DND-41 (cell line): ENCODE measurements at places on chromosomes 2 and 18.

- DNase-seq: no peak
These were observed 47.4 kb downstream of the EXOC6B start for GRCh38 chr2:72778410-72778809.

DNA sequence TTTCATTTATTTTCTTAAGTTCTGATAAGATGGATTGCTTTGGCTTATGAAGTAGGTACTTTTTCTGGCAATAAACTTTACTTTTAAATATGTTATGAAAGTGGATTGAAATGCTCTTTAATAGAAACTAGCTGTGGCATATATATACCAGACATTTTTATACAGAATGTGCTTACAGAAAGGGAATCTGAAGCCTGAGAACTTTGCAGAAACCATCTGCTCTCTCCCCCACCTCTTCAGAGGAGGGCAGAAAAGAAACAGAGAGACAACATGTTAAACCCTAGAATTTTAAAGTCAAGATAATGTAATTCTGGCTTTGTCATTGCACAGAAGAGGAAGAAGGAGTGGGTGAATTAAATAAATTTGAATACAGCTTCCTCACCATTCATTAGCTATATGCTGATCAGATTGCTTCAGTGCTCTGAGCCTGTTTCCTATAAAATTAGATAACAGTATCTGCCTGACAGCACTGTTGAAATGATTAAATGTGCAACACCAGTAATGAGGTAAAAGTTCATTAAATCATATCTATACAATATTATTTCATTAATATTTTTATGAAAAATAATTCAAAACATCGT, 247.3 kb downstream of the CNTNAP5 start:
- DNase-seq: no peak

GRCh38 chr2:201471732-201472393, 20.3 kb downstream of the STRADB start:
- no peak for DNase-seq

- no peak for DNase-seq
These were observed 140.8 kb downstream of the MEIS1 start for GRCh38 chr2:66575625-66576310.

DNA sequence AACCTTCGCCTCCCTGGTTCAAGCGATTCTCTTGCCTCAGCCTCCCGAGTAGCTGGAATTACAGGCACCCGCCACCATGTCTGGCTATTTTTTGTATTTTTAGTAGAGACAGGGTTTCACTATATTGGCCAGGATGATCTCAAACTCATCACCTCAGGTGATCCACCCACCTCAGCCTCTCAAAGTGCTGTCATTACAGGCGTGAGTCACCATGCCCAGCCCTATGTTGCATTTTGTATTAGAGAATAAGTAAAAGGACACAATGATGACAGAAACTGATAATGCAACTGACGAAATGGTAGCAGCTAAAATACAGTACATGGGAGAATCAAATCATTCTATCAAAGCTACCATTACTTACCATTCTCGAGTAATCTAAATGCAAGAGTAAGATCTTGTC, 276.7 kb downstream of the DSEL start:
- DNase-seq: no peak

DNA sequence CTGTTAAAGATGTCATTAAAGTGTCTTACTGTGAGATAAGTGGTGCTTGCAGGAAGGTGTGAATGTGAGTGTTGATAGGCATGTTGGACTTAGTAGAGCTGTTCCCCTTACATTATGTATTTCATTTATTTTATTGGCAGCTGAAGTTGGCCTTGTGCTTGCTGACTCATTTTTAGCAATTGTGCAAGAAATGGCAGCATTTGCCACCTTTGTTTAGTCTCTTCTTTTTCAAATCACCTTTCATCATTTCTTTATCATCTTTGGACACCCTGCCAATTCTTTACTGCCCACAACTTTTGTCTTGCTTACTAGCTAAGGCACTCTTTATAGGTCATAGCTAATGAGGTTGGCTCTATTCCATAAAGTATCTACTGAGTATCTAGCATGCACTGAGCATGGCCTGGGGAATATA, 130.3 kb upstream of the LYPD6 start:
- DNase-seq: no peak

DNA sequence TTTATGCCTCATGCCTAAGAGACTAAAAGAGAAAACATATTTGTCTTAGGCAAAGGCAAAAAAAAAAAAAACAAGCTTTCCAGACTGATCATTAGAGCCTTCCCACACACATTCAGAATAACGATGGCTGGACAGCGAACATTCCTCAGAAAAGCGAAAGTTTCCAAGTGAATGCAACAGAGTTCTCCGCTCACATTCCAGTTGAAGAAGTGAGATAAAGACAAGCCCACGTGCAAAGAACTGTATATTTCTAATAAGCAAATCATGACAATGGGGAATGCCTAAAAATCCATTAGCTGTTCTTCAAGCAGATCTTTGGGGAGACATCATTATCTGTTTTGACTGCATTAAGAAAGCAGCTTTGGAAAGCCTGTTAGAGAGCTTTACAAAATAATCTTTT, 347.9 kb downstream of the METTL4 start:
- no peak for DNase-seq

- DNase-seq: peak; percentile 60
These were observed 753 bp downstream of the ITPRIPL1 start for GRCh38 chr2:96325884-96326255.

DNA sequence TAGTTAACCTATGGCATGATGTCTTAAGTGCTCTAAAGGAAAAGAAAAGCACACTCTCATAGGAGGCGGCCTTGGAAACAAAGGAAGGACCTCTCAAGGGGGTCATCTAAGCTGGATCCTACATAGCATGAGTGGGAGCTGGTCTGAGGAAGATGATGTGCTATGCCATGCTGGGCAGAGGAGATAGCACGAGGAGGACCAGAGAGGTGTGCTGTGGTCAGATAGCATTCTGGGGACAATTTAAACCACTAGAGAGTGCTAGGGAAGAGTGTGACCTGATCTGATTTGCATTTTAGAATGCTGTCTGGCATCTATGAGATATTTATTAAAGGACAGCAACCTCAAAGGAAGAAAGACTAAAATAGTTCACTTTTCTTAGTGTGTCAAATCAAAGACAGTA, 910.1 kb upstream of the CELF4 start:
- DNase-seq: no peak

- no peak for DNase-seq
These were observed 330.3 kb upstream of the MEX3C start for GRCh38 chr18:51527826-51528225.

- DNase-seq: peak; percentile 1
These were observed 42.1 kb upstream of the SNED1 start for GRCh38 chr2:240956171-240956934.

DNA sequence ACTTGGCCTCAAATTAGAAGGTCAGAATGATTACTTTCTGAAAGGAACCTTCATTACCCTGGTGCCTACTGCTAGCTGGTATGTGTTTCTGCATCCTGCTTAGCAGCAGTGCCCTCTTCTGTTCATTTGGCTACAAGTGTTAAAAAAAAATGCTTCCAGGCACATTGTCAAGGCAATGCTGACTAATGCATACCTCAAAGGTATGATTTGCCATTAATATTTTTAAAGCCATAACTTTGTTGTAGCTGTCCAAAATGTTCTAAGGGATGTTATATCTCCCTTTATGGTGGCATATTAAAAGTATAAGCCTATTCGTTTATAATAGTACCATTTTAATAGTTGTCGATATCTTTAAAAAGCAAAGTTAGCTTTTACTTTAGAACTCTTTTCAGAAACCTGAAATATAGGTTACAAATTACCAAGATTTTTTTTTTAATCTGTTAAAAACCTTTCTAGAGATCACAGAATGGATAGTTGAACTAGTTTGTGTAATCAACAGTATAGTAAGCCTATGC, 52.0 kb upstream of the FAM171B start:
- DNase-seq: peak; percentile 30

- DNase-seq: no peak
These were observed 44.3 kb upstream of the EHBP1 start for GRCh38 chr2:62661263-62661635.

DNA sequence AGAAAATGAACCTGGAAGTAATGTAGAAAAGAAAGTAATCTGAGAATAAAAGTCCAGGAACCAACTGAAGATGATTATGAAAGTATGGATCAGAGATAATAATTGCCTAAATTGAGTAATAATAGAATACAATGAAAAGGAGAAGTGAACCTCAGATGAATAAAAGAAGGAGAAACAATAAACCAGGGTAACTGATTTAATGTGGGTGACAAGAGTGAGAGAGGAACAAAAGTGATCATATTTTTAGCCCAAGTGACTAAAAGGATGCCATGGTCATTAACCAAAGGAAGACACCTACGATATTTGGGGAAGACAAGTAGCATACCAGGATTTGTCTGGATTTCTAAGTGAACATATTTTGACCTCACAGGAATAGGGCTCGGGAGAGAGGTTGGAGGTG, 600.6 kb downstream of the RNF144A start:
- DNase-seq: no peak

GRCh38 chr2:84486441-84487115, 27.5 kb upstream of the SUCLG1 start:
- no peak for DNase-seq

DNA sequence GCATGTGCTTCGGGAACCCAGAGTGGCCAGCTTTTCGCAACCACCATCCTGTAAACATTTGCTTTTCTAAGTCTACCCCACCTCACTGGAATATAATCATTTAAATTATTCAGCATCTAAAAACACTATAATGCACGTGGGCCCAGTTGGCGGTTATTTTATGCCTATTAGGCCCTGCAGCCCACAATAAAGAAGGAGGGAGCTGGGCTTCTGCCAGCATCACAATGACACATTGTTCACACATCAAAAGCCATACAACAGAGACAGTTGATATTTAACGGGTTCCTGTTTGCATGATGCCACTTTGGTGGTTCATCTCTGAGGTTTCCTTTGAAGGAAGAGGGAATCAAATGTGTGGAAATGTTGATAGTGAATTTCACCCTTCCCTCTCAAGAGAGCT, 916.0 kb upstream of the CELF4 start:
- peak; percentile 90 for DNase-seq

- DNase-seq: no peak
These were observed 62.3 kb downstream of the TTC32 start for GRCh38 chr2:19839438-19839837.

- no peak for DNase-seq
These were observed 32.0 kb upstream of the PLB1 start for GRCh38 chr2:28463893-28464292.

DNA sequence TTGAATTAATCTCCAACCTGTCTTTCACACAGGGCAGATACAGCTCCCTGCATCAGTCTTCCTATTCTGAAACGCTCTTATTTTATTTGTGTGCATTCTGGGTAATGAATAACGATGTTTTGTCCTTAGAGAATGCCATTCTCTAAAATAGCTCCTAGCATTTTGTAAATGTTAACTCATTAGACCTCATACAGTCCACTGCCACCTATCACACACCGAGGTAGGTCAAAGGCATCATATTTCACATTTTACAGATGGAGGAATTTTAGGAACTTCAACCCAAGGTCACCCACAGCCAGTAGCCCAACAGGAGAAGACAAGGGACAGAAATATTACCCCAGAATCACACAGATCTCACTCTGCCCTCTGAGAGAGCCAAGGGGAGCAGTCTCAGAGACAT, 455.4 kb upstream of the GYPC start:
- DNase-seq: no peak

- peak; percentile 41 for DNase-seq
These were observed 106.3 kb downstream of the MSH2 start for GRCh38 chr2:47509250-47509649.

GRCh38 chr18:12741351-12741750, 38.5 kb downstream of the PSMG2 start:
- peak; percentile 43 for DNase-seq

DNA sequence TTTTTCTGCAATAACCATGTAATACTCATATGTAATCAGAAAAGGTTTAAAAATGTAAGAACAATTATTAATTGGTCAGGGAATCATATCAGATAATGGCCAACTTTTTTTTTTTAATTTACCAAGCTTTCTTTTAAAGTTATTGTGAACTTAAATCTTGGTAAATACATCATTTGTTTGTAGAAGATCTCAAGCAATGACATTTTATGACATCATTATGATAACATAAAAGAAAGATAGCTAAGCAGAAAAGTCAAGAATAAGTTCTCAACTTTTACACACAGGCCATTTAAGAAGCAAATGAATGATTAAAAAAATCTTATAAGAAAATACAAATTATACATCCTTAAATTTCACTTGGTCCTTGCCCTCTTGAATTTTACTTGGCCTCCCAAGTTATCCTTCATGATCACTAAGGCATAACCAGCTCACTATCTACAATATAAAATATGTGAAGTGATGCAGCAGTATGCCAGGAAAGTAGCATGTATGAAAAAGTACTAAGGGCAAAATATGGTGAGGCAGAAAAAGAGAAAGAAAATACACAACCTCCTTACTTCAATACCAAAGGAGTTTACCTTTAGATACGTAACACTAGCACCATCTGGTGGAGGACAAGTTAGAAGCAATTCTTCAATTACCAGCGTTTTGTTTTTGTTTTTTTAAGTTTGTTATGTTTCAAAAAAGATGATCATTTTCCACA, 116.6 kb downstream of the SRBD1 start:
- no peak for DNase-seq

DNA sequence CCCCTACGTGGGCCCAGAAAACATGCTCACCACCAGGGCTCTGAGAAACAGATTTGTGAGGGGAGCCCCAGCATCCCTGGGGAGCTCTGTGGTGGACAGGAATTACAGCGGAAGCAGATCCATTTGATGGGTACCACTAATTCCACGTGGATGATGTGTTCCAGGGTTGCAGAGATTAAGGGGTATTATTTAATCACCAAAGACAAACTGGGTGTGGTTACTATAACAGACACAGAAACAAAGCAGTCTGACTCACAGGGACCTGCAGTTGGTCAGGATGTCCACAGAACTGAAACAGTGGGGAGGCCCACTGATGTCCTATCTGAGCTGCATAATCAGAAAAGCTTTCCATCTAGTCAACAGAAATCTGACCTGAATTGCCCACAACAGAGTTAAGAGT, 65.8 kb downstream of the PSMG2 start:
- peak; percentile 5 for DNase-seq

- no peak for DNase-seq
These were observed 54.0 kb downstream of the HRH4 start for GRCh38 chr18:24514439-24514838.

DNA sequence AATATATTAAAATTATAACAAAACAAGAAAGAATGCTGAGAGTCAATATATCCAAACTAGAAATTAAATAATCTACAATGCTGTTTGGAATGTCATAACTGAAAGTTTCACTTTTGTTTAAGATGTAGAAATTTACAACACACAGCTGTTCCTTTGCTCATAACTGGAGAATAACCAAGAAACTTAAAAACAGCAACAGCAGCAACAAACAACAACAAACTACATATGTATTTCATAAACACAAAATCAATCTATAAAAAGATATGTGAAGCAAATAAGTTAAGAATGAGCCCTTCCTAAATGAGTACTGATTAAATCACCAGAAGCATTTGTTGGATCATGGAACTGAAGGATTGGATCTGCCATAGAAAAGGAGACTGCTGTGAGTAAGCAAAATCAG, 456.5 kb upstream of the ZNF804A start:
- DNase-seq: no peak

- no peak for DNase-seq
These were observed 36.2 kb downstream of the HAT1 start for GRCh38 chr2:171958475-171958874.

- no peak for DNase-seq
These were observed 68.9 kb downstream of the PLCL1 start for GRCh38 chr2:197873293-197873701.

- DNase-seq: no peak
These were observed 154.5 kb upstream of the NRP2 start for GRCh38 chr2:205527801-205528200.

GRCh38 chr2:39234754-39235153, 9.0 kb downstream of the CDKL4 start:
- DNase-seq: no peak

- no peak for DNase-seq
These were observed 156.1 kb upstream of the VRK2 start for GRCh38 chr2:57890464-57890863.
